Lung (tissue), 17 donors: ENCODE measurements at places on chromosomes 2 and 18. TPM values are rescaled to one million over a fixed set of nuclear protein-coding genes. Genes with fewer than 3 reads are reported as not detected.

- DNase-seq, result no peak
These were observed 313.2 kb downstream of the GBX2 start for GRCh38 chr2:235855011-235855410.

GAL3ST2 gene
- total RNA-seq, result not detected

GRCh38 chr2:191151331-191151730, 537 bp upstream of the STAT4 start:
- DNase-seq, result no peak

GRCh38 chr2:126895336-126895735, 3.4 kb upstream of the TEX51 start:
- DNase-seq, result no peak

- no peak for DNase-seq
These were observed 363.1 kb downstream of the NUP35 start for GRCh38 chr2:183487326-183487725.

DNA sequence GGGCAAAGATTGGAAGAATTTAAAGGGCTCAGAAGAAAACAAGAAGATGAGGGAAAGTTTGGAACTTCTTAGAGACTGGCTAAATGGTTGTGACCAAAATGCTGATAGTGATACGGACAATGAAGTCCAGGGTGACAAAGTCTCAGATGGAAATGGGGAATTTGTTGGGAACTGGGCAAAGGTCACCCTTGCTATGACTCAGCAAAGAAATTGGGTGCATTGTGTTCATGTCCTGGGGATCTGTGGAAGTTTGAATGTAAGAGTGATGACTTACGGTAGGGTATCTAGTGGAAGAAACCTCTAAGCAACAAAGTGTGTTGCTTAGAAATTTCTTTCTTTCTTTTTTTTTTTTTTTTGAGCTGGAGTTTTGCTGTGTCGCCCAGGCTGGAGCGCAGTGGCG, 6.0 kb upstream of the IL1A start:
- DNase-seq, result no peak

GRCh38 chr2:1680222-1681016, 63.9 kb downstream of the PXDN start:
- no peak for DNase-seq

CRYGC gene
- total RNA-seq, result not detected

DNA sequence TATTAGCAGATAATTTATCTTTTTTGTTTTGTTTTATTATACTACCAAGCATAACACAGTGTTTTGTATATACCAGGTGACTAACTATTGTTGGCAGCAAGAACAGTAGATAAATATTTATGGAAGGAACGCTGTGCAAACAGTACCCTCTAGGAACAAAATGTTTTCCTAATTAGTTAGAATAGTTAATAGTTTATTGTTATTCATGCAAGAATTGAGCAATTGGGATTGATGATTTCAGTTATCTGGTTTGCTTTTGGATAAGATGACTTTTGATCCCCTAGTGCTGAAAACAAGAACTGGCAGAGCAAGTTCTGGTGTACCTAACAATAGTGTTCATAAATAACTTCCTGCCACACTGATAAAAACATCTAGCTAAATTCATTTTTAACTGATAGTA, 323.3 kb downstream of the TGIF1 start:
- DNase-seq, result no peak

DNA sequence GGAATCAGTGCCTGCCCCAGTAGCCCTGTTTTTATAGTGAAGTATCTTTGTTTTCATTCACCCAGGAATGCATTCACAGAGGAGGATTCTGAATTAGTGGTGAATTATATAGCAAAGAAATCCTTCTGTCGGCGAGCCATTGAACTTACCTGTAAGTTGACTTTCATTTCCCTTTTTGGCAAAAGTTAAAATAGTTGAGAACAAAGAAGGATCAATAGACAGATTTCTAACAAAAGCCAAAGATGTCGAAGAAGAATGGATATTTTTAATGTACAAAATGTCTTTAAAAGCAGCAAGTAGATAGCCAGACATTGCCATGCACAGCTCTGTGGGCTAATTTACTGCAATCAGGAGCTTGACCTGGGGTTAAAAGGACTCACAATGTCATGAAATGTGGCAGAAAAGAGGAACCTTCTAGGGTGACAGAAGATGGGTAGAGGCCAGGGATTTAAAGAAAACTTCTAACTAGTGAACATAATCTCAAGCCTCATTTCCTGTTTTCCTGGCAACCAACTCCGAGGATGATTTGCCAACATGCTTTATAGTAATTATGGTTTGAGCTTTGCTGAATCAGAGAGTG, 53.8 kb upstream of the TMEM87B start:
- DNase-seq, result peak; percentile 52

DNA sequence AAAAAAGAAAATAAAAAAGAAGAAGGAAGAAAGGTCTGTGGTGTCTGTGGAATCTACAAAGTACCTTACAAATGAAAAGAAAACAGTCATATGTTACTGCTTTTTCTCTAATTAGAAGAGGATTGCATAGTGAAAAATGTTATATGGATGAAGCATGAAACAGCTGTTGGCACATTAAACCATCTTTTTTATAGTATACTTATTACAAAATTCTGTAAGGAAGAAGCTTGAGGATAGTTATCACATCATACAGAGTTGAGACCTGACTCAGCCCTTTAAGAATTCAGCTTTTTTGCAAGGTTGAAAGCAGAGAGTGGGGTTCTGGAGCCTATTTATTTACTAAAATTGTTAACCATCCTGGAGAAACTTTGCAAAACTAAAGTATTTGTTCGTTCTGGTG, 222.7 kb downstream of the PHLPP1 start:
- DNase-seq, result no peak

DNA sequence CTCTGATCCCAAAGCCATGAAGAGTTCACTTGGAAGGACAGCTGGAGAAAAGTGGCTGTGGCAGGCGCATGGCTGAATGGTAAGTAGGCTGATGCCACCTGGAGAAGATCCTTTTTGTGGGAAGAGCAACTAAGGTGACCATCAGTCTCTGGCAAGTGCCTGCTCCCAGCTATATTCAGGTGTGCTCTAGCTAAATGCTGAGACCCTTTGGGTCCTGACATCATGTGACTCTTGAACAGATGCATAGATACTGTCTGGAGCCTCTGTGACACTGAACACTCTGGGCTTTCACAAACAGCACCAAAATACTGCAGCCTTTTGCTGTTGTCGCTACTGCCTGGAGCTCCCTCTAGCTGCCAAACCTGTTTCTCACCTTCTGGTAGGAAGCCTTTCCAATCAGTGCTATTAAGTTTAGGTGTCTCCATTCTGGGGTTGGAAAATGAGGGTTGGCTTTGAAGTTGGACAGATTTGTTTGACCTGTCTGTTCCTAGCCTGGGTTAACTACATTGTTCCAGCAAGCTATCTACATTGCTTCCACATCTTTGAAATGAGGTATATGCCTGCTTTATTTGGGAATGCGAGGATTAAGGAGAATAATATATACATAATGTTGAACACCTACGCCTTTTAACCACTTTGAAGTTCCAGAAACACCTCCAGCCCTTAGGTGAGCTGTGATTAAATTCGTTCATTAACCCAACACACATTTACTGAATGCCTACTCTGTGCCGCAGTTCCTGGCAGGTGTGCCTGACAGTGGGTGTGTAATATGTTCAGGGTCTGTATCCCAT, 3.1 kb downstream of the EGR4 start:
- no peak for DNase-seq

SP5 gene
- 4.2 TPM for total RNA-seq

C1D gene
- total RNA-seq, result 35.7 TPM

DNA sequence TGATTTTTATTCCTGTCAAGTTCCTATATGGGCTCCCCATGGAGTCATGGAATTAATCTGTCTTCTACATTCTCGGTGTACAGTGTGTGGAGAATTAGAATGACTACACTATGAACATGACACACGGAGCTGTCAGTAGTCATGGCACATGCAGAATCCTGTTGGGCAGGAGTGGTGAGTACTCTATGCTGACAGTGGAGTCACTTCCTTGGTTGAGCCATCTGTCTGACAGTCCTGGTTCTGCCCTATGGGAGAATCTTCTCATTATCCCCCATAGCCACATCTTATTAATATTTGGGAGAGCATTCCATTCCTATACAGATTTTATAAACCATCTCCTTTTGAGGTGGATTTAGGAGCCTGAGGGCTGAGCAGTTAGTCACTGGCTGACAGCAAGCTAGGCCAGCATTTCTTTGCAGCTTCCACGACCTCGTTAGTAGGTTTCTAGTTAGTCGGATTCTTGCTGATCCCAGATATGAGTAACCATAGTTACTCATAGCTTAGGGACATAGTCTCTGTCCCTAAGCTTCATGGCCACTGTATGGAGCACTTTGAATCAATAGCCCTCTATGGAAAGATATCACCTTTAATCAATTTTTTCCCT, 90.6 kb downstream of the MDH1 start:
- DNase-seq, result no peak

GRCh38 chr18:79302120-79302519, 93.6 kb upstream of the NFATC1 start:
- DNase-seq, result no peak

MAP3K19 gene
- total RNA-seq, result 11.0 TPM

DNA sequence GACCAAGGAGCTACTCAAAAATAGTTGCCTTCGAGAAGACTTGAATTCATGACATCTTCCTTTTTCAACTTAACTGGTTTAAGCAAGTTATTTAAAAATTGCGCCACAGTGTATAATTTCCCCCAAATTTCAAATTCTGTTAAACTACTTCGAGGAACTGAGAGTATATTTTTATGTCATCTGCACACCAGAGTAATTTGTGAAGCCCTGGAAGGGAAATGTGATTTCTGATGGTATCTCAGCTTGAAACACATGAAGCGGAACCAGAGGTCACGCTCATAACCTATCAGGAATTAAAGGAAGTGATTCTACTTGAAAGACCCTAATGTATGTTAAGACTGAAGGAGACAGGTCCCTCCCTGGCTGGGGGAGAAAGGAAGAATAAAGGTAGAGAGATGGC, 33.9 kb upstream of the DARS1 start:
- no peak for DNase-seq

GRCh38 chr2:138421315-138421970, 80.1 kb upstream of the SPOPL start:
- no peak for DNase-seq

SKOR2 gene
- not detected for total RNA-seq

DNA sequence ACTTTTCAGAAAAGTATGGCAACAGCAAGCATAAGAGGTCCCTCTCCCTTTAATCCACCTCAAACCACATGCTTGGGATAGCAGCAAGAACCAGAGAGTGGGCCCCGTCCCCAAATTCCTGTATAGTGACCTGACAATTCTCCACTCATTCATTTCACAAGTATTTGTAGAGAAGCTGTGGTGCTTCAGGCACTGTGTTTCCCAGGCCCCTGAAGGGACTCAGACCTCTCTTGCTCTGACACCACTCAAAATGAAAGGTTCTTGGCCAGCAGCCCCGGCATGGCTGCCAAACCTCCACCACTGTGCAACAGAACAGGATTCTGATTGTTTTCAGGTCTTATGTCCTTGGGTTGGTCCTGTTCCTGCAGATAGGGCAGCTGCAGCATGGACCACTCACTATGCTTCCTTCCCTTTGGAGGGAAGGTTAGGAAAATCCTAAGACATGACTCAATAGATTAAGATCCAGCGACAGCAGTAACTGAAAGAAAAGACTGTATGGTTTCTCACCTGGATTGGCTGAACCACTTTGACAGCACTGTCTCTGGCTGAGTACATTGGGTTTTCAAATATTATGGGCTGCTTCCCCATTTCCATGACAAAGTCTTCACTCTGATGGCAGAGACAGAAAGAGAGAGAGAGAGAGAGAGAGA, 67.6 kb downstream of the DHRS9 start:
- DNase-seq, result no peak

TDRD15 gene
- not detected for total RNA-seq

DNA sequence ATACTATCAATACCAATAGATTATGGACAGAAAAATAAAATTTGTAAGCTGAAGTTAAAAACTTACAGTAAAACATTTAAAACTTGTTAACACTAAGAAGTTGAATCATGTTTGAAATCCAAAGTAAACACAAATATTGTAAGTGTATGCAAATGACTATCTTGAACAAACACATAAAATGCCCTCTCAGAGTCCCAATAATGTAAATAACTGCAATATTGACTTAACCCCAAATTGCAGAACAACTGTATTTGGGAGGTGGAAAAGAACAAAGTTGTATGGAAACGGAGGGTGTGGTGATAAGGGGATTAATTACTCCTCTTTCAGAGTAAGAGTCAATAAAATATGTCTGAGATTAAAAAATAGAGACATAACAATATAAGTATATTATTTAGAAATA, 140.0 kb upstream of the NOL4 start:
- DNase-seq, result no peak

DNA sequence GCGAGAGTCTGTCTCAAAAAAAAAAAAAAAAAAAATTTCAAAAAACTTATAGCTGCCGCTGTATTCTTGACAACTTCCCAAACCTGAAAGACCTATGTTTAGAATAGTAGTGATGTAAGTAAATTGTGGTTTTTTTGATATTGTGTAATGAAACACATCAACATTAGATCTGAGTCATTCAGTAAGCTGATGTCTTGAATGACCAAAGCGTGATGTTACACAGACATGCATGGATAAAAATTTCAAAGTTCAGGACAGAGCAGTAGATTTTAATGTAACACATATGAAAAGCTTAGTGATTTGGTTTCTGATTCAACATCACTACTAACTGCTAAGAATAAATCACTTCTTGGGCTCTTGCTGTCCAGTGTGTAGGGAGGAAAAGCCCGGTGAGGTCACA, 69.3 kb upstream of the MEX3C start:
- no peak for DNase-seq

DNA sequence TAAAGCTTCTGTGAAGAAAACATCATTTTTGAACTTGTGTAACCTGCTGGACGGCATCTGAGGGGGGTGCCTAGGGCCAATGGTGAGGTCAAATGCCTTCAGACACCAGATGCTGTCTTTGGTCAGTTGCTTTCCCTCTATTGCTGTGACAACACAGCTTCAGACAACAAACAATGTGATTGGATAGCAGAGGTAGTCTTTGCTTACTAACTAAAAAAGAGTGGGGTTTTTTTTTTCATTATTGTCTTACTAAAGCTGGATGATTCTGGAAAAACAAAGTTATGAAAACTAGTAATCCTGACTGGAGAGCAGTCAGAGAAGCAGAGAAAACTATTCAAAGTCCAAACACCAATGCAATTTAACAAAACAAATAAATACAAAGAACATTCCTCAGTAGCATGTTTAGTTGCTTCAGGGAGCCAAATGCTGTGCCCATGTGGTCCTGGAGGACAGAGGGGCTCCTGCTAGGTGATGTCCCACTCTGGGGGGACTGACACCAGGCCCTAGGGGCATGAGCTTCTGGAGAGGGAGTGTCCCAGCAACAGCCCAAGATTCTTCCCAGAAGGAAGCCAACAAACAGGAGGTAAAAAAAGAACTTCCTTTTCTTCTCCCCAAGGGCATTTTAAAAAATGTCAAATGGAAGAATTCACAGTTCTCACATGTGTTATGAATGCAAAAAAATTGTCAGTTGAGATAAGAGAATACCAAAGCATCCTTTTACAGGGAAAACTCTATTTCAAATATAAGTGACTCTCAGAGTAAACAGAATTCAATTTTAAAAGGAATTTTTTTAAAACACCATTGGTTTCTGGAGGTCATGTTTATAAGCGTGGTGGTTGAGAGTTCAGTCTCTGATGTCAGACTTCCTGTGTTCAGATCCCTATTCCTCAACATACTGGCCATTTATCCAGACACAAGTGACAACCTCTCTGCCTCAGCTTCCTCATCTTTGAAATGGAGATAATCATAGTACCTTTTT, 181.1 kb upstream of the PGAP1 start:
- peak; percentile 21 for DNase-seq
